ENCODE measurements at places on chromosomes 4 and X. TPM values are rescaled to one million over a fixed set of nuclear protein-coding genes. Genes with fewer than 3 reads are reported as not detected.

GRCh38 chrX:85808217-85808616 lies 239.1 kb downstream of the CHM start:
- no peak for DNase-seq

DNA sequence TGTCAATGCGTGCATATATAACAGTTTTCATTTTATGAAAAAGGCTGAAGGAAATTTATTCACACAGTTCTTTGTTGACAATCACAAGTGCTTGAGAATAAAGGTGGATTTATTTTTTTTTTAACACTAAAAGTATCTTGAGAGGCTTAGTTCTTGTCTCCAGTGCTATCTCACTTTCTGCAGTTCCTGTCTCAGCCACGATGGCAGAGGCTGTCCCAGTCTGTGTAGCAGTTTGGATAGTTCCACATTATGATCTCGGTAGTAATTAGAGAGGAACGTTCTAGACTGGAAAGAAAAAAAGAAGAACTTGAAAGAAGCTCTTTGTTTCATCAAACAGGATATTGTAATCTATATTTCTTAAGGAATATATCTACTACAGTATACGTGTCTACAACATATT lies 229.0 kb downstream of the UGT8 start:
- no peak for DNase-seq

DNA sequence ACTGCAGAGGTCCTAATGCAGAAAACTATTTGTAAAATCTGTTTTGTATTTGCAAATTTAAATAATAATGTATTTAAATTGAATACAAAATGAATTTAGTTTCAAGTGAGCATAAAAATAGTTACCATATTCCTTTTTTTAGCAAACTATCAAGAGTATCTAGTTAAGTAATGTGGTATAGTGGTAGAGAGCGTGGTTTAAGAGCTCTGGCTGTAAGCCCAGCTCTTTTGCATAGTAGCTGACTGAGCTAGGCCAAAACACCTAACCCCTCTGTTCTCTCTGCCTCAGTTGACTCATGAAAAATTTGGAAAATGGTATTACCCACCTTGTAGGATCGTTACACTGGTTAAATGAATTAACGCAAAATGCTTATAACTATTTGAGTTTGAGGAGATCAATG lies 18.1 kb upstream of the ADAD1 start:
- no peak for DNase-seq

DNA sequence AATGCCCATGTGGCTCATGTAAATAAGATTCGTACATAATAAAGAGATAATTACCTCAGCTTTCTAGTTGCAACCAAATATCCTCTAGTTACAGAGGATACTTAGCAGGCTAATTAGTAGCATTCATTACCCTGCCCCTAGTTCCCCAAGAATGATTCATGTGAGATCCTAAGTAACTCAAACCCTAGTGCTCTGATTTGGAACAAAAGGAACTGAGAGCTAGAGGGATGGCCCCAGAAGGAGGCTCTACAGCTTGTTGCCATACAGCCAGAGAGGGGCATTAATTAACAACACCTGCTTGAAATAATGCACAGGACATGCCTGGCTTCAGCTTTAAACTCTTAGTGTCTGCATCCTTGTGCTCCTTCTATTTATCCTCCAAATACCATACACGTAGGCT lies 32.6 kb upstream of the CBR4 start:
- no peak for DNase-seq

DNA sequence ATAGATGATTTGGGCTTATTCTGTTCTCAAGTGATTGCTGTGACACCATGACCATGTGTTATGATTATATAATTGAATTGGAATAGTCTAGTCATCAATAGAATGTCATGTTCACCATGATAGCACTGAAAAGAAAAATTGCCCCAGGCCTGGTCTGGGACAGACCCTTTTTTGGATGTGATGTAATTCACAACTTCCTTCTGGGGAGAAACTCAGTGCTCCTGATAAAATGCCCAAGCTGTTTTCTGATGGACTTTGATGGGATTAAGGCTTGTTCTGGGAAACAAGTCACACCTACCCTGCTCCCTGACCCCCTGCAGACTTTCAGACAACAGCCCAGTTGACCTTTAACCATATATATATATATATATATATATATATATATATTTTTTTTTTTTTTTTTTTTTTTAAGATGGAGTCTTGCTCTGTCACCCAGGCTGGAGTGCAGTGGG lies 65.3 kb downstream of the RHOH start:
- DNase-seq, result no peak

- no peak for DNase-seq
Observed at GRCh38 chr4:82851885-82852750, 38.8 kb downstream of the SEC31A start.

- DNase-seq, result no peak
Observed at GRCh38 chrX:12229986-12230385, 91.7 kb downstream of the FRMPD4 start.

DNA sequence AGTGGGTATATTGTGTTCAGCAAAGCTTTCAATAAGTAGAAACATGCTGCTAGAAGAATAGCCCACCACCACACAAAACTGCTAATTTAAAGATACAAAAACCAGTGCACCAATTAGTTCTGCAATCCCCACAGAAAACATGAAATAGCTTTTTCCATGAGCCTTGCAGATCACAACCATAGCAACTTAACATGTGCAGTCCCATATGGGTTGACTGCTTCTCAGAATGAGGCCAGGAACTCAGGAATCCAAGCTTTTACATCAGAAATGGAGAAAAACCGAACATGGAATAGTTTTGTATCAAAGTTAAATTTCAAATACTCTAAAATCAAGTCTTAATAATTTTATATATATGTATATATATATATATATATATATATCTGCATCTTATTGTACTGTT lies 66.6 kb upstream of the IQCM start:
- no peak for DNase-seq

DNA sequence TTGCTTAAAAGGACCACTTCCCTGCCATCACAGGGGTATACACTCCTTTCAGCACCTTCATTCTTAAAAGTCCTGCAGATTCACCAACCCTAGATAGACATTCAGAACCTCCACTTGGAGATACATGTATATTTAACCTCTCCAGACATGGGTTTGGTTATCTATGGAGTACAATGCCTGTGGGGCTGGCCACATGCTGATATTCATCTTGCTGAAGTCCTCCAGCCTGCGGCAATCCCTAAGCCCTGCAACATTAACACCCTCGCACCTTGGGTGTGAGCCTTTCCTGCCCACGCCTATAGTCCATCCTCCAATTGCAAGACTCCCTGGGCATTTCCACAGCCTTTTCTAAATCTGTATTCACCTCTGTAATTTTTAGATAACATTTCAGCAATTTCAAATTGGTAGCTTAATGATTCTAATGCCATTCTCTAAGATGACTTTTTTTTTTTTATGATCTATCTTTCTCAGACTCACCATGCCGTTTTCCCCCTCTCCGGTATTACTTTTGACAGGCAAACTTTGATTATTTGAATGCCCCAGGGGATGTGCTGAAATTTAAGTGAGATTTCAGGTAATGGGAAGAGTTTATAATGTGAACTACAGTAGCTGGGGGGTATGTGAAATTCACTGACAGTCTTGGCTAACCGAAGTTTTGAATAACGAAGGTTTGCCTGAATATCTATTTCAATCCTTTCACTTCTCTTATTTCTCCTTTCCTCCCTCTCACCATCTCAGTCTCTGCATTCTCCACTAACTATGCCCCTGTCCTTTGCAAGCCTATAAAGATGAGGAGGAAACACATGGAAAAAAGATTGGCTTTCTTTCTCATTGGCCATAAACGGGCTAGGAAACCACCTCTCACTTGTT lies 24.1 kb downstream of the CCDC149 start:
- DNase-seq, result no peak

- DNase-seq, result no peak
Observed at GRCh38 chr4:163679189-163679588, 184.7 kb downstream of the TMA16 start.

GRCh38 chrX:14220386-14220944 lies 190.8 kb upstream of the GEMIN8 start:
- DNase-seq, result no peak

DNA sequence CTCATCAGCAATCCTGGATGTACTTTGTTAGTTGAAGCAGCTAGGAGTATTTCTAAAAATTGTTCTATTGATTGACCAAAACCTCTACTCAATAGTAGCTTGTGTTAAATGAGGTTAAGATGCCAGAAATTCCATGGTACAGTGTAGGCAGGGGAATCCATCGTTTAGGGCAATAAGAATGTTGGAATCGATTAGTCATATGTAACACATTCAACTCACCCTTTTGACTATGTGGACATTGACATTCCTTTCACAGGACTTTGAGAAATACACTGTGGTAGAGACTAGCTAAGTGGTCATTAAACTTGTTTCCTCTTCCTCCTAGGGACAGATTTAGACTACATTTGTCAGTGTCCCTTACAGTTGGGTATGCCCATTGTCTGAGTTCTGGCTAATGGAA lies 40.2 kb downstream of the KDM5C start:
- DNase-seq, result no peak

ARHGAP24 gene
- 7.1 TPM for total RNA-seq

RNF175 gene
- total RNA-seq, result 0.20 TPM

NIPAL1 gene
- 5.6 TPM for total RNA-seq

CLDN34 gene
- total RNA-seq, result not detected

All from right lobe of liver (tissue), 6 donors.